ENCODE measurements at places on chromosomes 16 and 17.
A peak's percentile ranks its signal among the peaks of the same experiment; 100 is the strongest.

- peak; percentile 77 for DNase-seq
Observed at GRCh38 chr17:29568331-29569244, at the start of gene TP53I13. Gene TP53I13, plus strand, starts transcription at chr17:29568701. Its CDS starts 58 bp downstream, at chr17:29568759.

DNA sequence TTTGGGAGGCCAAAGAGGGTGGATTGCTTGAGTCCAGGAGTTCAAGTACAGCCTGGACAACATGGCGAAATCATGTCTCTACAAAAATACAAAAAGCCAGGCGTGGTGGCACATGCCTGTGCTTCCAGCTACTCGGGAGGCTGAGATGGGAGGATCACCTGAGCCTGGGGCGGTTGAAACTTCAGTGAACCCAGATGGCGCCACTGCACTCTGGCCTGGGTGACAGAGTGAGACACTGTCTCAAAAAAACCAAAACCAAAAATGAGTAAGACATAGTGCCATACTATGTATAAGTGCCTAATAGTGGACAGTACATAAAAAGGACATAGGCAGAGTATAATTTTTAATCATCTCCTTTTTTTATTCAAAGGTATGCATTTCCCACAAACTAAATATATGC lies 4.0 kb downstream of the CTC1 start:
- DNase-seq = no peak

GRCh38 chr17:79437081-79437480 lies 173.8 kb downstream of the RBFOX3 start:
- DNase-seq = no peak

- no peak for DNase-seq
Observed at GRCh38 chr17:41523787-41524186, 4.3 kb downstream of the KRT19 start.

- no peak for DNase-seq
Observed at GRCh38 chr17:67602444-67602843, 115.3 kb upstream of the NOL11 start.

GRCh38 chr17:76207275-76208059 lies 32.8 kb downstream of the RNF157 start:
- no peak for DNase-seq

DNA sequence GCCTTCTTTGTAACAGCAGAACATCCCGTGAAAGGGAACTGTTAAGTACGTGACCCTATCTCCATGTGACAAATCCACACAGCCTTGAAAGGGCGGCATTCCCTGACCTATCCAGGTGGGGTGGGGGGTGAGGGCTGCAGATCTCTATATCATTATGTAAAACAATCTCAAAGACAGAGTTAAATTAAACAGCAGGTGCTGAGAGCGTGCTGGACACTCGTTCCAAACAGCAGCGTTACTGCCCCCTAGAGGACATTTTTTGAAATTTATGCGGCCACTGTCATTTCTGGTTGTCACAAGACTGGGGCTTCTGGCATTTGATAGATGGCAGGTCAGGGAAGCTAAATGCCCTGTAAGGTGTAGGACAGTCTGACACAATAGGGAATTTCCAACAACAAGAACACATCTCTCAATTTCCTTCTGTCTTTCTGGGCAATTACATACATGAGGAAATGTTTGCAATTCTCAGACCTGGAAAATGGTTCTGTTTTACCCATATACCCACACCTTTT lies 6.7 kb upstream of the SLC25A39 start:
- DNase-seq = peak; percentile 13

Data from amygdala (tissue), 56 donors.